ENCODE measurements at places on chromosomes 6 and 20. TPM values are rescaled to one million over a fixed set of nuclear protein-coding genes. Genes with fewer than 3 reads are reported as not detected.

DNA sequence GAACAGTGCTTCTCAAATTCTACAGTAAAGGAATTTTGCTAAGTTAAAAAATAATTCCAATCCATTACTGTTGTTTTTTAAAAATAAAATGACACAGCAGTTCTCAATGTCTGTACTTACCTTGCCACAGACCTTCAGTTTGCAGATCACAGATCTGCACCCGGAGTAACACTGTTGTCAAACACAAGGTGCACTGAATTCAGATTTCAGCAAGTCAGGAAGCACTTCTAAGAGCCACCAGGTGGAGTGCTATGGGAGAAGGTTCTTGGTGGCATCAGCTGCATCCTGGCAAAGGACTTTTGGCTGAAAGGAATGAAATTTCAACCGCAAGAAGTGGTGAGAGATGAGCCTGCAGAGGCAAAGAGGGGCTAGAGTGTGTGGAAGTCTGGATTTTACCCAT lies 17.4 kb downstream of the RSPH4A start:
- DNase-seq: no peak

- no peak for DNase-seq
These were observed 69.0 kb upstream of the UST start for GRCh38 chr6:148677594-148678476.

DNA sequence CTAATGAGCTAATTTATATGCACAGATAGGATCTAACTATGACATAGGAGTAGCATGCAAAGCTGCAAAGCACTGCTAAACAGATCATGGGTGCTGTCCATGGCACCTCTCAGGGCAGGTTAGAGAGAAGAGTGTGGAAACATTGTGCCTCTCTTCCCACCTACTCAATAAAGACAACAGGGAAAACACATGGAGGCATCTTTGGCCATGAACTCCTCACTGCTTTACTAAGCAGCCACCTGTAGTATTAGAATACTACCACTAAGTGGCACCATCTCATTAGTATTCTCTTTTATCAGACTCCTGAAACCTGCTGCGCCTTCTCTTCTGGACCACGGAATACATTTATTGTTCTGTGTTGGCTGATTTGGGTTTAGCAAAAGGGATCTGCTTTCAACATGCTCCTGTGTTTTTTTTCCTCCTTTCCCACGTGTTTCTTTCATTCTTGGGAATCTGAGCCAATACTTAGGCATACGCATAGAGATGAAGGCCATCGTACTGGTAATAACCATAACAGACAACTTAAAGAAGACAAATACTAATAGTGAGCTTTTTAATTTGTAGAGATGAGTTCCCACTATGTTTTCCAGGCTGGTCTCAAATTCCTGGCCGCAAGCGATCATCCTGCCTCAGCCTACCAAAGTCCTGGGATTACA lies 9.4 kb upstream of the HDDC2 start:
- no peak for DNase-seq

DNA sequence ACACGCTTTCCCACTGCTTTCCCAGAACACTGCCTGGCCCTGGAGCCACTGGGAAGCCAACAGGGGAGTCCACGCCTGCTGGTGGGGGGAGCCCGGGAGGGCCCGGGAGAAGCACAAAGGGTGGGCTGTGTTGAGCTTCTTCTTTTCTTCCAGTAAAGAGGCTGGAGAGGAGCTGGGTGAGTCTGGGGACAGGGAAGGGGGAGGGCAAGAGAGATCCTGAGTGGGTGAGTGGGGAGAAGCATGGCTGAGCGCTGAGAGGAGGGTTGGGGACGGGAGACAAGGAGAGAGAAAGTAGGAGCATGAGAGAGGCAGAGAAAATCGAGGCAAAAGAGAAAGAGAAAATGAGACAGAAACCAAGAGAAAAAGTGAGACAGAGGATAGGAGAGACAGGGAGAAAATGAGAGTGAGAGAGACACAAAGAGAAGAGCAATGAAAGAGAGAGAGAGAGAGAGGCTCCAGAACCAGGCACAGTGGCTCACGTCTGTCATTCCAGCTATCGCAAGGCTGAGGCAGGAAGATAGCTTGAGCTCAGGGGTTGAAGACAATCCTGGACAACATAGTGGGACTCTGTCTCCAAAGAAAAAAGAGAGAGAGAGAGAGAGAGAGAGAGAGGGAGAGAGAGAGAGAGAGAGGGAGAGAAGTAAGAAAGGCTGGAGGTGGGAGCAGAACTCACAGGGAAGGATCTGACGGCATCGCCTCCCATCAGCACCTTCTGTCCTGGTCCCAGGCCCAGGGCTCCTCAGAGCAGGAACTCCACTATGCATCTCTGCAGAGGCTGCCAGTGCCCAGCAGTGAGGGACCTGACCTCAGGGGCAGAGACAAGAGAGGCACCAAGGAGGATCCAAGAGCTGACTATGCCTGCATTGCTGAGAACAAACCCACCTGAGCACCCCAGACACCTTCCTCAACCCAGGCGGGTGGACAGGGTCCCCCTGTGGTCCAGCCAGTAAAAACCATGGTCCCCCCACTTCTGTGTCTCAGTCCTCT lies 2.0 kb downstream of the LST1 start:
- DNase-seq: no peak

GRCh38 chr6:124772733-124773319 lies 189.4 kb upstream of the RNF217 start:
- no peak for DNase-seq

- no peak for DNase-seq
These were observed 68.6 kb downstream of the ARHGAP18 start for GRCh38 chr6:129641344-129641743.

DNA sequence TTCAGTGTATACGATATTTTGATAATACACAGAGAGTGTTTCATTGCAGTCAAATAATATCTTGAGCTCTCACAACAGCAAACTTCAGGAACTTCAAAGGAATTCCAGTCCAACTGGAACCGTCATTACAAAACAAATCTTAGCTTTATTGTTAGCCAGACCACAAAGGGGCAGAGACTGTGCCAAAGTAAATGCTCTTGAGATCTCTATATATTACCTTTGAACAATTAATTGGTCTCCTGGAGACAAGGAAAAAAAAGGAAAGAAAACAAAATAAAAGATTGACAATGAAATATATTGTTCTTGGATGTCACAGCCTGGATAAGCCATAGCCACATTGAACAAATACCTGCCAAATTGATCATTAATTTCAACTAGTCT lies 70.0 kb downstream of the FOXC1 start:
- no peak for DNase-seq

DNA sequence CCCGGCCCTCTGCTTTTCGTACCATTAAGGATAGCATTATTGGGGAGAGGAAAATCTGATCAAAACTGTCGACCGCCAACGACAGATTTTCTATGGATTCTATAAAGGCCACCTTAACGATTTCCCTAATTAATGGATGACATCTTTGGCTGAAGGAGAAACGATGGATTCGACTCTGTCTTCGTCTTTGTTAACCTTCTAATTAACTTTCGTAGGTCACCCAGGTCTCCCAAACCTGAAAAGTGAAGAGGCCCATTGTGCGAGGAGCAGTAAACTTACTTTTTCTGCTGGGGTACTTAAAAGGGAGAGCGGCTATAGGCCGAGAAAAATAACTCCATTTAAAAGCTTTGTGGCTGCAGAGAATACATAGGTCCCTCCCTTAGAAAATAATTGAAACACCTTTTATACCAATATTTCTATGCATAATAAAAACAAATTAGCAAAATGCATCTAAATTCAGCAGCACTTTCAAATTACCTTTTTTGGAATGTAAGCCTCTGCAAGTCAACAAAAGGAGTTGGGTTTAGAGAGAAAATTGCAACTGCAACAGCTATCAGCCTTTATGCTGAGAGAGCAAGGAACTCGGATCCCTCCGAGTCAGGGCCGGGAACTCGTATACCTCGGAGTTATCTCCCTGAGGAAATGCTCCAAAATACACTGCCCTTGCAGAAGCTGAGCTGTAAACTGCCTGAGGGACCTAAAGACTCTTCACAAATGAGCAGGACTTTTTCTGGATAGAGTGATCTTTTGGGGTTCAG lies 31.4 kb upstream of the NR2E1 start:
- no peak for DNase-seq

- DNase-seq: no peak
These were observed 573.5 kb downstream of the CD109 start for GRCh38 chr6:74269600-74269858.

DNA sequence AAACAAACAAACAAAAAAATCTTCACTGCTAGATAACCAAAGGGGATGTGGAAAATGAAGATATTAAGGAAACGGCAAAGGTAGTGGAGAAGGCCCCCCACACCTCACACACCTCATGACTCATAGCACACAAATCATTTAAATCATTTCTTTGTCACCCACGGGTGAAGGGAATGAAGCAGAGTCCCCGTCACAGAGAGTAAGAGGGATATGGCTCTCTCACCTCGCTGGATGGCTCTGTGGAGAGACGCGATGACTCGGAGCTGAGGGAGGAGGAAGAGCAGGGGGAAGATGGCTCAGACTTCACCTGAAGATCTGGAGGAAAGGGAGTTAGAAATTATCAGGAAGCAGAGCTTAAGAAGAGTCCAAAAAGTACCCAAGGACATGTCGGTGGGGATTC lies 1.2 kb downstream of the ATF6B start:
- no peak for DNase-seq

- no peak for DNase-seq
These were observed 159.8 kb upstream of the SYNDIG1 start for GRCh38 chr20:24309596-24309995.

DNA sequence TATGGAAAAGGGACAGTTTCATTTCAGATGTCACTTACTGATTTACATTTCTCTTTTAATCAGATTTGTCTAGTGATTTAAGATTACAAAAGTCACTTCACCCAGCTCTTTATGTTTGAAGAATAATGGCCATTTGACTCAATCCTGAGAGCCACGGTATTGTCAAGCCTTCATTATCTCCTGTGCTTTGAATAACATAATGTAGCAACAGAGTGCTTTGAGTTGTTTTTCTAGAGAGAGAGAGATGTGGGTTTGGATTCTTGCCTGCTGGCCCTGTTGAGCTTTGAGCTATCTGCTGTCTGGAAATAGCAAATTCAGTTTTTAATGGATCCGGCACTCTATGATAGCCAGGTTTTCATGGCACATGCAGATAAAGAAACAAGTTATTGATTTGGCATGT lies 478.4 kb upstream of the SOX4 start:
- DNase-seq: no peak

- no peak for DNase-seq
These were observed 256.0 kb upstream of the TFAP2D start for GRCh38 chr6:50457351-50457750.

DNA sequence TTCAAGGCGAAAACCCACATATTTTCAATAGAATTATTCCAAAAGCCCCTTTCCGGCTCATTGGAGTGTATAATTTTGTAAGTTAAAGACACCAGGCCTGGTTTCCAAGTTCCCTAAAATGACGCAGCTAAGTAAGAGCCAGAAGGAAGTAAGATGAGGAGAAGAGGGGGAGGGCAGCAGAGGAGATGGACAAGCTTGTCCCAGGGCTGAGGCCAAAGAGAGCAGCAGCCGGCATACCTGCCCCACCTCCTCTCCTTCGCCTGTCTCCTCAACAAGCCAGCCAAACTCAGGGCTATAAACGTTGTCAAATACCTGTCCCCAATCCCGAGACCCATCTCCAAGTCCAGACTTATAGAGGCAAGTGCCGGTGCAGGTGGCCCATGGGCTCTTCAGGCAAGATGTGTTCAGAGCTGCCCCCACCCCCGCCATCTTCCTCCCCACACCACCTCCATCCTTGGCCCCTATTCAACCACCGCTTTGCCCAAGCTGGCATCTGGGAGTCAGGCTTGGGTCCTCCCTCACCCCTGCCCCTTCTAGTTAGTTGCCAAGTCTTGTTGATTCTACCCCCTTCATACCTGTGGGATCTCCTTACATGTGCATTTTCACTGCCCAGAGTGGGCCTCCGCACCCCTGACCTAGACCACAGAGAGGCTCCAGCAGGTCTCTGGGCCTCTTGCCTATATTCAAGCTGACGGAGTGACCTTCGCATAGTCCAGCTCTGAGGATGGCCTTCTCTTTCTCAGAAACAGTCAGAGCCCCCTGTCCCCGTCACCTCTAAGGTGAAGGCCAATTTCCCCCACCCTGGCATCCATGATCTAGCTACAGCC lies 75.7 kb upstream of the SIRPA start:
- DNase-seq: no peak

DNA sequence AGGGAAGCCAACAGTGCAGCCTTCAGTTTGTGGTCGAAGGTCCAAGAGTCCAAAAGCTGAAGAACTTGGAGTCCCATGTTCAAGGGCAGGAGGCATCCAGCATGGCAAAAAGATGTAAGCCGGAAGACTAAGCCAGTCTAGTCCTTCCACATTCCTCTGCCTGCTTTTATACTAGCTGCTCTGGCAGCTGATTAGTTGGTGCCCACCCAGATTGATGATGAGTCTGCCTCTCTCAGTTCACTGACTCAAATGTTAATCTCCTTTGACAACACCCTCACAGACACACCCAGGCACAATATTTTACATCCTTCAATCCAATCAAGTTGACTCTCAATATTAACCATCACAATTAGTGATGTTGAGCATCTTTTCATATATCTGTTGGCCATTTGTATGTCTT lies 23.1 kb upstream of the PHIP start:
- DNase-seq: no peak

GRCh38 chr6:71239694-71240093 lies 48.9 kb upstream of the OGFRL1 start:
- no peak for DNase-seq

- DNase-seq: no peak
These were observed 35.7 kb downstream of the ADAT2 start for GRCh38 chr6:143414769-143415168.

DNA sequence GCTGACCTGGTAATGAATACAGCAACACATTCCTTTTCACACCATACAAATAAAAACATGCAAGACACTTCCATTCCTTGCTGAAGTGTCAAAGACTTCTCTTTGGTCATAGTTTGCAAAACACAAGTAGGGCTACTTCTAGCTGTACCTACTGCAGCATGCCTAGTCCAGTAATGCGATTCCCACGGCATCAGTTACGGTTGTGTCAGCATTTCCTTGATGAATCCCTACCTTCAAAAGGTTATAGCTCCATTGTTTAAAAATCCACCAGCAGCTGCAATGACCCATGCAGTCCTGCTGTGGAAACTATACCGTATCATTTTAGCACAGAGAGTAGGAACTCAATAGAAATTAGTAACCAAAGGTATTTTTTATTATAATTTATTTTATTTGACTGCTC lies 1371.5 kb downstream of the EPHA7 start:
- DNase-seq: no peak

DNA sequence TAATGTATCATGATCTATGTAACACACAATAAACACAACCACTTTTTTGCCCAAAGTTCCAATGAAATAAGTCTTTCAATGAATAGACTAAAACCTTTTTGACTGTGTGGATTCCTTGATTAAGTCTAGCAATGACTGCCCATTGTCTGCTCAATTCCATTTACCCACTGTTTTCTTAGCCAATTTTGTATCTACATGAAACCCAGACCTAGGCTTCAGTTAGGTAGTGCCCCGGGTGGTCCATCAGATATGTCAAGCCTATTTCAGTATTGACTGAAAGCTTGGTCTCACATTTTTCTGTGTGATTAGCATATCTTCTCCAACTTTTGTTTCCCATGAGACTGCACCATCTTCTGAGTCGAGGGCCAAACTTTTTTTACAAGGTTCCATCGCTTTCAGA lies 615.0 kb downstream of the C6orf118 start:
- DNase-seq: no peak

- DNase-seq: no peak
These were observed 779.3 kb upstream of the CITED2 start for GRCh38 chr6:140153703-140154102.

- no peak for DNase-seq
These were observed 14.4 kb upstream of the MC3R start for GRCh38 chr20:56234110-56234509.

GRCh38 chr20:62358171-62359042 lies 8.7 kb downstream of the LAMA5 start:
- DNase-seq: no peak

GRCh38 chr20:63087872-63088680 lies 81.3 kb upstream of the BHLHE23 start:
- no peak for DNase-seq

Gene KIAA1755
- not detected for total RNA-seq

Gene COL10A1
- not detected for total RNA-seq

Gene PROKR2
- not detected for total RNA-seq

All from naive thymus-derived CD8-positive, alpha-beta T cell (primary cell).